ENCODE measurements at places on chromosomes 3 and 15.

DNA sequence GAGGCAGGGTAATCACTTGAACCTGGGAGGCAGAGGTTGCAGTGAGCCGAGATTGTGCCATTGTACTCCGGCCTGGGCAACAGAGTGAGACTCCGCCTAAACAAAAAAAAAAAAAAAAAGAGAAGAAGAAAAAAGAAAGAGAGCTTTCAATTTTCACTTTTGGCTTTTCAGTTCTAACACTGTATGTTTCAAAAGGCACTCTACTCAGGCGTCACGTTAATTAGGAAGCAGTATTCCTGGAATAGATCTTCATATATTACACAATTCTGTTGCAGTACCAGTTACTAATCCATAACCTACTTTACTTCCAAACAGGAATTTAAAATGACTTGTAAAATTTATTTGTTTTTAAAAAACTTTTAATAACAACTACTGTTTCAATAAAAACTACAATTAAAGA lies 131.7 kb upstream of the PLXND1 start:
- DNase-seq: no peak

- DNase-seq: no peak
These were observed 340 bp downstream of the TMEM44 start for GRCh38 chr3:194632809-194633348.

DNA sequence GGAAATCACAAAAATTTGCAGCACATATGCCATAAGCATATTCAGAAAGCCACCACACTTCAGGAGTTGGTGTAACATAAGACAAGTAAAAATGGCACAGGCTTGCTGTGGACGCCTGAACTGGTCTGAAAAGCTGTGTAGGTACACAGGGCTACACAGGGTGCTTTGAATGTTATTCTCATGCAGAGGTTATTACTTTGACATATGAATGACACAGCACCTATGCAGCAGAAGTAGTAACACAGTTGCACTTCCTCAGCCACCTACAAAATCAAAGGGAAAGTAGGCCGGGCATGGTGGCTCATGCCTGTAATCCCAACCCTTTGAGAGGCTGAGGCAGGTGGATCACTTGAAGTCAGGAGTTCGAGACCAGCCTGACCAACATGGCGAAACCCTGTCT lies 54.5 kb downstream of the OSBPL10 start:
- DNase-seq: no peak

- no peak for DNase-seq
These were observed 42.1 kb downstream of the IGF1R start for GRCh38 chr15:98690272-98690950.

GRCh38 chr3:56980243-56980642 lies 80.2 kb upstream of the SPATA12 start:
- DNase-seq: no peak

DNA sequence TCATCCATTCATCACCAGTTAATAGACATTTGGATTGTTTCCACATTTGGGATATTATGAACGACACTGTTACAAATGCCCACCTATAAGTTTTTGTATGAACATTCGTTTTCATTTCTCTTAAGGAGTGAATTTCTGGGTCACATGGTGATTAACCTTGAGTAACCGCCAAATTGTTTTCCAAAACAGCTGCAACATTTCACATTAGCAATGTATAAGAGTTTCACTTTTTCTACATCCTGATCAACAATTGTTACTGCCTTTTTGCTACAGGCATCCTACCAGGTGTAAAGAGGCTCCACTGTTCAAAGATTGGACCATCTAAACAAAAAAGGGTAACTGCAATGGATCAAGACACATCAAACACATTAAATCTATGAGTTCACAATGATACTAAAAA lies 52.0 kb downstream of the CPEB1 start:
- DNase-seq: no peak

DNA sequence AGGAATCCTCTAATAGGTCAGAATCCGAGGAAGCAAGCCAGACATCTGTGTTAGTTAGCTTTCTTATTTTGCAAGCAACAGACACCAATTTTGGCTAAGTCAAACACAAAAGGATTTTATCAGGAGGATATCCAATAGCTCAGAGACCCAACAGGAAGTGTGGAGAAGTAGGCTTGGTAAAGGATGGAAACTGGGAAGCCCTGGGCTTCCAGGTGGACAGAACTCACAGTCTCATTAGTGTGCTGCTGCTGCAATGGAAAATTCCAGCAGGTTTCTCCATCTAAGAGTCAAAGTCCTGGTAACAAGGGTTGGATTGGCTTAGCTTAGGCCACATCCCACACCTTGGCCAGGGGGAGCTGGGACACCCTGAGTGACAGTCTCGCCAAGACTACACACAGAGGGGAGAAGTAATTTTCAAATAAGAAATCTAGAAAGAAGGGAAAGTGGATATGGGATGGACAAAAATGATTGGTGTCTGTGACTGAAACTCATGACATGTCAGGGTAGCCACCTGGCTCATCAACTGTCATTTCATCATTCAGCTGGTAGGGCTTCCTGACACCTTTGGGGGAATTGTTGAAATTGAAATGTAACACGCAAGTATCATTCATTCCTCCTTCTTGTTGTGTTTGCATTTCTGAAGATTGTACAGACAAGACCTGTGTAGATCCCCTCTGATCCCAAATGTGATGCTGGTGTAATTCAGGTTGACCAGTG lies 158.6 kb downstream of the THSD4 start:
- no peak for DNase-seq

- no peak for DNase-seq
These were observed 78.6 kb downstream of the PLD1 start for GRCh38 chr3:171731691-171732090.

GRCh38 chr15:100495861-100496260 lies 32.9 kb downstream of the CERS3 start:
- no peak for DNase-seq

- DNase-seq: no peak
These were observed 48.1 kb downstream of the ADAMTS7 start for GRCh38 chr15:78762985-78763795.

DNA sequence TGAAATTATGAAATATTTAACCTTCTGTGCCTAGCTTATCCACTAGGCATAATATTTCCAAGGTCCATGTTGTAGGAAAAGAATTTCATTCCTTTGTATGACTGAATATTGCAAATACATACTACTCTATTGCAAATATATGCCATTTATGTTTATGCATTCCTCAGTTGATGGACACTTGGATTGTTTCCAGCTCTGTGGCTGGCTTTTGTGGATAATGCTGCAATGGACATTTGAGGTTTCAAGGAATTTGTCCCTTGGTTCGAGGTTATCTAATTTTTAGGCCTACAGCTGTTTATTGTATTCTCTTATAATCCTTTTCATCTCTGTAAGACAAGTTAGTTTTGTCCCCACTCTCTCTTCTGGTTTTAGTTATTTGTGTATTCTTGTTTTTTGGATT lies 7.7 kb upstream of the AADACL2 start:
- no peak for DNase-seq

- peak; percentile 21 for DNase-seq
These were observed 407.1 kb upstream of the MCTP2 start for GRCh38 chr15:93823971-93824913.

- no peak for DNase-seq
These were observed 14.4 kb upstream of the TPRG1 start for GRCh38 chr3:189157232-189158007.

DNA sequence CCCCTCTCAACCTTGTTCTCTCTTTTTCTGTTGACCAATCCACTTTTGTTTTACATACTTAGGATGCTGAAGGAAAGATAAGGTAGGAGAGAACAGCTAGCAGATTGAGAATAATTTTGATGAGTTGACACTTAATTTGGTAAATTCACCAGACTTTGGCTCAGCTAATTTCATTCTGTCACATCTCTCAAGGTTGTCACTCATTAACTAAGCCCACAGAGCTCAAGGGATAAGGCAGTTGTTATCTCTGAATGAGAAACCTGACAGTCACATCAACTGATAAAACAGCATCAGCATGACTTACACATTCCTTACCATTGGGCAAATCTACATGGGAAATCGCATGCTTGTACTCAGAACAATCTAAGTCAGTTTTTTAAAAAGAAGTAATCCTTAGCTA lies 591.4 kb downstream of the NLGN1 start:
- no peak for DNase-seq
